ENCODE measurements at places on chromosomes 3 and 15. TPM values are rescaled to one million over a fixed set of nuclear protein-coding genes. Genes with fewer than 3 reads are reported as not detected.
A peak's percentile ranks its signal among the peaks of the same experiment; 100 is the strongest.

The ROPN1 gene
- not detected for total RNA-seq

The CDCP1 gene
- 0.25 TPM for total RNA-seq

- H3K36me3 ChIP-seq = peaks cover 25% of the 10 kb centered on the region
- peak overlapping the region; percentile 88 for H3K4me3 ChIP-seq
- DNase-seq = no peak
- peaks cover 77% of the 10 kb centered on the region for H3K4me1 ChIP-seq
- H3K27me3 ChIP-seq = no peaks in the 10 kb centered on the region
- peak overlapping the region; percentile 99 for H3K27ac ChIP-seq
Measured at GRCh38 chr15:92883876-92884435, 16.2 kb upstream of the CHD2 start.

- no peak overlapping the region for H3K4me3 ChIP-seq
- DNase-seq = no peak
- H3K27ac ChIP-seq = no peak overlapping the region
- peaks cover 37% of the 10 kb centered on the region for H3K4me1 ChIP-seq
- H3K36me3 ChIP-seq = no peaks in the 10 kb centered on the region
- H3K27me3 ChIP-seq = no peaks in the 10 kb centered on the region
Measured at GRCh38 chr3:114668099-114668498, 374.3 kb downstream of the TIGIT start.

DNA sequence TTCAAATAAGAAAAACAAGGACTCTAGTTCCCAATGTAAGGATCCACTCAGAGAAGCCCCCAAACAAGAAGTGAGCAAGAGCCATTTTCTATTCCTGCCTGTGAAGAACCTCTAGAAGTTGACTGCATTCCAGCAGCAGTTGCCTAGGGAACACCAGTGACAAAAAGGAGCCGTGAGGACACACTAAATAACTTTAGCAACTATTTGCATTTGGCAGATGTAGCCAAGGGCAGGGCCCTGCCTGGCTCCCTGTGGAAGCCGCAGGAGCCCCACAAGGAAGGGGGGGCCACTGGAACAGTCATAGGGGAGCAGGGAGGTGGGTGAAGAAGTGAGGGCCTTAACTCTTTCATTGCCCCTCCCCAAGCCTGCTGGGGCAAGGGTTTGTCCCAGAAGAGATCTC is 470.2 kb upstream of the PROK2 start:
- H3K27me3 ChIP-seq = no peaks in the 10 kb centered on the region
- H3K4me1 ChIP-seq = peaks cover 33% of the 10 kb centered on the region
- H3K4me3 ChIP-seq = no peak overlapping the region
- no peak for DNase-seq

- H3K4me3 ChIP-seq = no peak overlapping the region
- H3K27ac ChIP-seq = no peak overlapping the region
- no peaks in the 10 kb centered on the region for H3K27me3 ChIP-seq
- peaks cover 19% of the 10 kb centered on the region for H3K4me1 ChIP-seq
- H3K36me3 ChIP-seq = no peaks in the 10 kb centered on the region
Measured at GRCh38 chr3:15384510-15385237, 42.7 kb downstream of the METTL6 start.

DNA sequence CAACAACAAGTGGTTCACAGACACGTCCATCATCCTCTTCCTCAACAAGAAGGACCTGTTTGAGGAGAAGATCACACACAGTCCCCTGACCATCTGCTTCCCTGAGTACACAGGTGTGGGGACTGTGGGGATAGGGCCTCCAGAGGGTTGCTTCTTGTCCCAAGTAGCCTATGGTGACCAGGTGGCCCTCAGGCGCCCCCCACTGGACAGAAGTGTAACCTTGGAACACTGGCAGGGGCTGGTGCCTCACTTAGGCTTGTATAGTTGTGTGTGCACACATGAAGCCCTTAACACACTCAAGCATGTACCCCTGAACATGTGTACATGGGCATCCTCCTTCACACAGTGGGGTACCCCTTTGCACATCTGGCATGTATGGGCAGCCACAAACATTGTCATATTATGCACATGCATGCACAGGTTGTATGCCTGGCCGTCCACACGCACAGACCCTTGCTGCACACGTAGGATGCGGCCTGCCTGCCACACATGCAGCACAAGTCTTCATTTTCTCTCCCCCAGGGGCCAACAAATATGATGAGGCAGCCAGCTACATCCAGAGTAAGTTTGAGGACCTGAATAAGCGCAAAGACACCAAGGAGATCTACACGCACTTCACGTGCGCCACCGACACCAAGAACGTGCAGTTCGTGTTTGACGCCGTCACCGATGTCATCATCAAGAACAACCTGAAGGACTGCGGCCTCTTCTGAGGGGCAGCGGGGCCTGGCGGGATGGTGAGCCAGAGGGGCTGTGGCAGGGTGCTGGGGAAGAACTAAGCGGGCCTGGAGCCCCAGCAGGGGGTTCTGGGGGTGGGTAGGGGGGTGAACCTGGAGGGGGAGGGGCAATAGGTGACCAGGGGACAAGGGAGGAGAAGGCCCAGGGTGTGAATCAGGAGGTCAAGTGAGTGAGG is 11.7 kb upstream of the SEMA3B start:
- H3K4me3 ChIP-seq = no peak overlapping the region
- H3K4me1 ChIP-seq = peaks cover 94% of the 10 kb centered on the region
- H3K27ac ChIP-seq = peak overlapping the region; percentile 99

DNA sequence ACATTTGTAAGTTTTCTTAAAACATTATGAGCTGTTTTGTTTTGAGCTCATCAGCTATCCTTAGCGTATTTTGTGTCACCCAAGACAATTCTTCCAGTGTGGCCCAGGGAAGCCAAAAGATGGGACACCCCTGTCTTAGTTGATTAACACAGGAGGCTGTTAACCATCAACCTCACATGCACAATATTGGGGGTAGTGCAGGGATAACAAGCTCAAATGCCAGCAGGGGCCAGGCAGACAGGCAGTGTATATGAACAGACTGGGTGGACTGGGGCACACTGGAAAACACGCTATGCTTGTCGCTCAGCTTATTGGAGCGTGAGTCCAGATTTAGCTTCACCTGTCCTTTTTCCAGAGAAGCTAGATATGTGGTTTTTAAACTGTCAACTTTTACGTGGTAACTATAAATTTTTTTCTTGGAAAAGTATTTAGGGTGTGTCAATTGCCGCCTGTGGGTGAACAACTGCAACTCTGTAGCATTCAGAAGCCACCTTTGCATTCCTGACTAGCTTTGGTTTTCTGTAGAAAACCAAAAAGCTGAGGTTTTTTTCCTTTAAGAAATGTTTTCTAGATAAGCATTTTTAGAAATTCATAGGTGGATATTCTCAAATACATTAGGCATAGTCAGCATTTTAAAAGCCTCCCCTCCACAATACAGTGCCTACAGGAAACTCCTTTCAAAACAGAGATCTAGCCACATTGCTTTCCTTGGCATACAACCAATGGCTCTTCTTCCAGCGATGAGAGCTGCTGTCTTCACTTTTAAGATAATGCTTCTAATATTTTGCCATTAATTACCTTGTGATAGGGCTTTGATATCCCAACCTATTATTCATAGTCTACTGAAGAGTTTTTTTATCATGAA is 14.6 kb downstream of the PSMD6 start:
- peaks cover 29% of the 10 kb centered on the region for H3K4me1 ChIP-seq
- peaks cover 96% of the 10 kb centered on the region for H3K36me3 ChIP-seq
- no peak for DNase-seq
- H3K27me3 ChIP-seq = no peaks in the 10 kb centered on the region

Measured in left ventricle myocardium inferior (tissue), 1 donor.